ENCODE measurements at places on chromosomes 3 and 15. TPM values are rescaled to one million over a fixed set of nuclear protein-coding genes. Genes with fewer than 3 reads are reported as not detected.

The CPEB1 gene
- 6.9 TPM for total RNA-seq

The MIX23 gene
- 10.0 TPM for total RNA-seq

DNA sequence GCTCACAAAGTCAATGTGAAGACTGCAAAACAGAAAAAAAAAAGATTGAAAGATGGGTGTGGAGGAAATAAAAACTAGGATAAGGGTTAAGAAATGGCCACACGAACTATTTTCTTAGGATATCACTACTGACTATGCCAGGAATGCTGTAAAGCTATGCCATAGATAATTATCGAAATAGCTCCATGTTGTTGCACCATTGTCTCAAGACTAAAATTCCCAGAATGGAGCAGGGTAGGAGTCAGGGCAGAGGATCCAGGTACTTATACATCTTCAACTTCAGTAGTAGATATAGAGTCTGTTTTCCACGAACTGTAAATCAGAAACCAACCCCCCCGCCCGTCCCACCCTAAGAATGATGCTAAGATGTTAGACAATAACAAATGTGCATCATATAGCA, 302.2 kb downstream of the NAALADL2 start:
- H3K4me1 ChIP-seq, result peaks cover 2% of the 10 kb centered on the region
- no peak overlapping the region for H3K27ac ChIP-seq
- no peaks in the 10 kb centered on the region for H3K27me3 ChIP-seq
- H3K4me3 ChIP-seq, result no peak overlapping the region

DNA sequence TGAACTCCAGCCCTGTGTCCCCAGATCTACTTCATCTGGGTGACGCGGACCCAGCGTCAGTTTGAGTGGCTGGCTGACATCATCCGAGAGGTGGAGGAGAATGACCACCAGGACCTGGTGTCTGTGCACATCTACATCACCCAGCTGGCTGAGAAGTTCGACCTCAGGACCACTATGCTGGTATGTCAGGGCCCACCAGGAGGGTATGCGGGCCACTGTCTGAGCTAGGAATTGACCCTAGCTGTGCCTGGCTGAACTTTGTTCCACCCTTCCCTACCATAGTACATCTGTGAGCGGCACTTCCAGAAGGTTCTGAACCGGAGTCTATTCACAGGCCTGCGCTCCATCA, 24.3 kb downstream of the SHF start:
- DNase-seq, result no peak
- no peak overlapping the region for H3K4me3 ChIP-seq
- no peak overlapping the region for H3K27ac ChIP-seq
- H3K36me3 ChIP-seq, result no peaks in the 10 kb centered on the region
- no peaks in the 10 kb centered on the region for H3K27me3 ChIP-seq

DNA sequence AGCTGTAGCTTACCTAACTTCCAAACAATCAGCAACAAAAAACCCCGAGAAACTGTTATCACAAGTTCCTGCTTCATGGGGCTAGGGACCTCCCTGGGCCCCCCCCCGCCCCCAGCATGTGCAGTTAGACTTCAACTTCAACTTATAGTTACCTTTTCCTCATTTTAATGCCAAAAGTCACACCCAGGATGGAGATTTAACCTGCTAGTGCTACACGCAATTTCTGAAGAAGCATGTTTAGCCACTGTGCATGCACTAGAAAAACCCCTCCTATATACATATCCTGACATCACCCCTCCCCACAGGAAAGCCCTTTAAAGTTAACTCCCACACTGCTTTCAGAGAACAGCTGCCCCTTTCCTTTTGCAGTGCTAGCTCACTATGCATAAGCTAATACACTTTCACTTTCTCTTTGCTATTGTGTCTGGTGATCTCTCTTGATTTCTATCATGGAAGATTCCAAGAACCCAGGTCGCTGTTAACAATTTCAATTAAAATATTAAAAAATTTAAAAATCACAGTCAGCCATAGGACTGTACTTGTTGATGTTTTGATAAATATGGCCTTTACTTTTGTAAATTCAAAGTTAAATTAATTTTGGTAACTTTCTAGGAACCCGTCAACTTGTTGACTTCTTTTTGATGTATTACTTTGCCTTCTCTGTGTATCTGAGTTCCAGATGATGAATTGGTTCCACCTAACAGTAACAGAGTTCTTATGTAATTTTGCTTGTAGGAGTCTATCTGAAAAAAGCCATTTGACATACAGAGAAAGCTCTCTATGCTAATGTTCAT, 75.2 kb upstream of the ACAD9 start:
- H3K4me3 ChIP-seq, result peak overlapping the region; percentile 7
- no peaks in the 10 kb centered on the region for H3K27me3 ChIP-seq
- peaks cover 36% of the 10 kb centered on the region for H3K36me3 ChIP-seq
- peak; percentile 60 for DNase-seq
- H3K4me1 ChIP-seq, result peaks cover 10% of the 10 kb centered on the region

GRCh38 chr15:56930669-56931313, 12.3 kb downstream of the TCF12 start:
- H3K4me1 ChIP-seq, result peaks cover 10% of the 10 kb centered on the region
- peaks cover 6% of the 10 kb centered on the region for H3K36me3 ChIP-seq
- no peaks in the 10 kb centered on the region for H3K27me3 ChIP-seq
- no peak overlapping the region for H3K4me3 ChIP-seq

- H3K4me1 ChIP-seq, result no peaks in the 10 kb centered on the region
- H3K27me3 ChIP-seq, result no peaks in the 10 kb centered on the region
- H3K27ac ChIP-seq, result no peak overlapping the region
- DNase-seq, result peak; percentile 76
- no peak overlapping the region for H3K4me3 ChIP-seq
- no peaks in the 10 kb centered on the region for H3K36me3 ChIP-seq
Measured at GRCh38 chr3:29255854-29256696, 24.8 kb upstream of the RBMS3 start.

DNA sequence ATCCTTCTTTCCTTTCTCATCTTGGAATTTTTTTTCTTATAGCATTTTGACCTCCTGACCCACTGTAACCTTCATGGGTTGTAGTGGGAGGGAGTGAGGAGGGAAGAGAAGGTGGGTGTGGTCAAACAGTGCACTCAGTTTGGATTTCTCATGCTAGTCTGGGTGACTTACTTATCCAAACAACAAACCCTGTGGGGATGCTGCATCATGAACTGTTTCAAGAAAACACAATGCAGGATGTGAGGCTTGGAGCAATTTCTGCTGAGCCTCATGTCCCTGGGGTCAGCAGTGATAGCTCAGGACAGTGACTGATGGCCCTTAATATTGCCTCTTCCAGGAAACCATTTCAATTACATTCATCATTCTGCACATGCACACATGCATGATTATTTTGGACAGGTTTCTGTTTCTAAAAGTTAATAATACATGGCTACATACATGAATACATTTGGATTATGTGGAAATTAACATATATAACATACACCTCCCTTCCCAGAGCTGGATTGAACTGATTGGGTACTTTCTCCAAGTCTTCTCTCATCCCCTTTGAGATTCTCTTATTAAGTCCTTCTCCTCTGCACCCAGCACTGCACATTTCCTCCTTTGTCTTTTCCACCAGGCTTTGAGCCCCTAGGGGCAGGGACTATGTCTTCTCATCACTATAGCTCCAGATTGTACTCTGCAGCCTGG, 61.2 kb downstream of the ADAMTSL3 start:
- no peaks in the 10 kb centered on the region for H3K27me3 ChIP-seq
- no peaks in the 10 kb centered on the region for H3K4me1 ChIP-seq
- no peak for DNase-seq
- no peak overlapping the region for H3K4me3 ChIP-seq
- no peak overlapping the region for H3K27ac ChIP-seq

GRCh38 chr3:51720292-51721061, 13.6 kb downstream of the GRM2 start:
- no peak overlapping the region for H3K4me3 ChIP-seq
- no peaks in the 10 kb centered on the region for H3K4me1 ChIP-seq
- DNase-seq, result no peak
- no peak overlapping the region for H3K27ac ChIP-seq
- H3K27me3 ChIP-seq, result peaks cover 2% of the 10 kb centered on the region

GRCh38 chr15:41852736-41853590, 14.3 kb downstream of the PLA2G4B start:
- H3K4me3 ChIP-seq, result no peak overlapping the region
- no peaks in the 10 kb centered on the region for H3K4me1 ChIP-seq
- peaks cover 22% of the 10 kb centered on the region for H3K27me3 ChIP-seq

DNA sequence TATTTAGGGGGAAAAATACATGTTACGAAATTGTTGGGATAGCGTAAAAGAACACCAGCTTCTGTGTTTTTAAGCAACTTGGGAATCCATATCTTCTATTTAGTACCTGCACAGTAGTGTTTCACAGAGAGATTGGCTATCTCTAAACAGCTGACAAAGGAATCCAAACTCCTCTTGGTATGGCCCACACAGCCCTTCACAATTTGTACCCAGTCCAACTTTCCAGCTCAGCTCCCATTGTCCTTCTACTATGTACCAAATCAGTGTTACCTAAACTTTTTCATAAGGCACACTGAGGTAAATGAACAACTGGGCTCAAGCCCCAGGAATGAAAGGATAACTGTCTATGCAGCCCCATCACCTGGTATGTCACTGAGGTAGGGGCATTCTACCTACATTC, 61.9 kb downstream of the TNIK start:
- no peak overlapping the region for H3K27ac ChIP-seq
- no peak for DNase-seq
- no peaks in the 10 kb centered on the region for H3K36me3 ChIP-seq
- no peak overlapping the region for H3K4me3 ChIP-seq
- no peaks in the 10 kb centered on the region for H3K27me3 ChIP-seq

DNA sequence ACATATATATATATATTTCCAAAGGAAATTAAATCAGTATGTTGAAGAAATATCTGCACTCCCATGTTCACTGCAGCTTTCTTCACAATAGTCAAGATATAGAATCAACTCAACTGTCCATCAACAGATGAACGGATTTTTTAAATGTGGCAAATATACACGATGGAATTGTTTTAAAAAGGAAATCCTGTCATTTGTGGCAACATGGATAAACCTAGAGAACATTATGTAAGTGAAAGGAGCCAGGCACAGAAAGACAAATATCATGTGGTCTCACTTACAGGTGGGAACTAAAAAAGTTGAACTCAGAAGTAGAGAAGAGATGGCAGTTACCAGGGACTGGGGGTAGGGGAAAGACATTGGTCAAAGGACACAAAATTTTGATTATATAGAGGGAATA, 253.7 kb downstream of the ULK4 start:
- H3K4me3 ChIP-seq, result no peak overlapping the region
- H3K36me3 ChIP-seq, result no peaks in the 10 kb centered on the region
- DNase-seq, result no peak
- H3K27ac ChIP-seq, result no peak overlapping the region

GRCh38 chr15:36603987-36604386, 24.6 kb downstream of the CDIN1 start:
- peaks cover 4% of the 10 kb centered on the region for H3K4me1 ChIP-seq
- H3K36me3 ChIP-seq, result no peaks in the 10 kb centered on the region
- no peak for DNase-seq
- no peak overlapping the region for H3K4me3 ChIP-seq

DNA sequence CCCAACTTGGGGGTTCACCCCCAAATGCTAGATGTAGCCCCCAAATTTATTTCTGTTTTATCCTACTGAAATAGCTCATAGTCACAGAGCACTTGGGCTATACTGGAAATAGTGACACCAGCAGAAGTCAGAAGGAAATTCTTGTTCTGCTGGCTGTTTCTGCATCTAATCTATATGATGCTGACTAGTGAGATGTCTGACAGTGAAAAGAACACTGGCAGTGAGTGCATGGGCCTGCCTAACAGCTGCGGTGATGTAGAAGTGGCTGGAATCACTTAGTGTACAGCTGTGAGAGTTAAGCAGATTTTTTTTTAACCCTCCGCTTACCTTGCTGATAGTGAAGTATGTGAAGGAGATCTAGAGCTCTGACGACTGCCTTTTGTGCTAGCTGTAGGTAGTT, 14.0 kb downstream of the TTC14 start:
- no peak for DNase-seq
- no peaks in the 10 kb centered on the region for H3K27me3 ChIP-seq
- H3K4me1 ChIP-seq, result no peaks in the 10 kb centered on the region

DNA sequence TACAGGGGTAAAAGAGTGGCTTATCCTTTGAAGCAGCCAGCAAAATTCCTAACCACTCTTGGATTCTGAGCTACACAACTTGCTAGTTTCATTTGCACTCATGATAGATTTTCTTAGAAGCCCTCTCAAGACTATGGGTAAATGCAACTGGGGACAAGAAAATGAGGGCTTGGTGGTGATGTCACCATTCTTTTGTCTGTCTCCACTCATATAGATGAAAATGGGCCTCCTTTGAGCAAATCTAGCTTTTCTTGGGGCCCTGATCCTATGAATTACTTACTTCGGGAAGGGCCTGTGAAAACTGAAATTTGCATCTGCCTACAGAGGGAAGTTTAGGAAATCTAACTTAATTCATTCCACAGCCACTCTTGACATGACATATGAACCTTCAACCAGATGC, 486.3 kb downstream of the MAGI1 start:
- H3K4me1 ChIP-seq, result peaks cover 5% of the 10 kb centered on the region
- H3K36me3 ChIP-seq, result no peaks in the 10 kb centered on the region
- no peaks in the 10 kb centered on the region for H3K27me3 ChIP-seq
- H3K27ac ChIP-seq, result no peak overlapping the region
- H3K4me3 ChIP-seq, result no peak overlapping the region

DNA sequence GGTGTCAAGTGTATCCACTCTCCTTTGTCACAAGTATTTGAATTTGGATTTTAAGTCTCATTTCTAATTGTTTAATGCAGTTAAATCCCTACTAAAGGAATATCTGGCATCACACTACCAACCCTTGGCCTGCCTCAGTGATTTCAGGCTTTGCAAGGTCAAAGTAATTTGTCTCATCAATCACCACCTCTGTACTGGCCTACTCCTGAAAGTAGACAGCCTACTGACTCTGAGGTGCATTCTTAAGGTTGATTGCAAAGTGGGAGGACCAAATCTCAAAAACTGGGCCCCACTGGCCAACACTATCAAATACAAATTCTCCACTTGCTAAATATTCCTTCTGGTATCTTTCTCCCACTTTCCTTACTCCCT, 851 bp upstream of the TEX55 start:
- H3K36me3 ChIP-seq, result no peaks in the 10 kb centered on the region
- no peak for DNase-seq
- H3K27ac ChIP-seq, result no peak overlapping the region
- no peaks in the 10 kb centered on the region for H3K27me3 ChIP-seq
- H3K4me3 ChIP-seq, result no peak overlapping the region

DNA sequence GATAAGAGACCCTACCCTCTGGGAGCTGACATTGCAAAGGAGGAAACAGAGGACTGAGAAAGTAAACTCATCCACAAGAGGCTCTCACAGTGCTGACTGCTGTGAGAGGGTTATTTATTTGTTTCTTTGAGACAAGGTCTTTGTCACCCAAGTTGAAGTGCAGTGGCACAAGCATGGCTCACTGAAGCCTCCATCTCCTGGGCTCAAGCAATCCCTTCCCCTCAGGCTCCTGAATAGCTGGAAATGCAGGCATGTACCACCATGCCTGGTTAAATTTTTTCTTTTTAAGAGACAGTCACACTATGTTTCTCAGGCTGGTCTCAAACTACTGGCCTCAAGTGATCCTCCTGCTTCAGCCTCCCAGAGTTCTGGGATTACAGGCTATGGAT, 52.8 kb downstream of the FBLN2 start:
- DNase-seq, result no peak
- H3K4me1 ChIP-seq, result peaks cover 5% of the 10 kb centered on the region
- no peaks in the 10 kb centered on the region for H3K27me3 ChIP-seq
- H3K36me3 ChIP-seq, result no peaks in the 10 kb centered on the region
- no peak overlapping the region for H3K4me3 ChIP-seq
- H3K27ac ChIP-seq, result no peak overlapping the region
